ENCODE measurements at places on chromosomes 4 and X. TPM values are rescaled to one million over a fixed set of nuclear protein-coding genes. Genes with fewer than 3 reads are reported as not detected.

The CPEB2 gene
- total RNA-seq: 32.8 TPM

The FAM53A gene
- total RNA-seq: 0.72 TPM

The TEX13C gene
- not detected for total RNA-seq

The HAND2 gene
- 5.4 TPM for total RNA-seq

The CCNG2 gene
- total RNA-seq: 38.6 TPM

The LONRF3 gene
- 0.65 TPM for total RNA-seq
